ENCODE measurements at places on chromosomes 2 and 18.

- DNase-seq, result no peak
Measured at GRCh38 chr2:216692636-216693413, 2.5 kb downstream of the IGFBP5 start.

DNA sequence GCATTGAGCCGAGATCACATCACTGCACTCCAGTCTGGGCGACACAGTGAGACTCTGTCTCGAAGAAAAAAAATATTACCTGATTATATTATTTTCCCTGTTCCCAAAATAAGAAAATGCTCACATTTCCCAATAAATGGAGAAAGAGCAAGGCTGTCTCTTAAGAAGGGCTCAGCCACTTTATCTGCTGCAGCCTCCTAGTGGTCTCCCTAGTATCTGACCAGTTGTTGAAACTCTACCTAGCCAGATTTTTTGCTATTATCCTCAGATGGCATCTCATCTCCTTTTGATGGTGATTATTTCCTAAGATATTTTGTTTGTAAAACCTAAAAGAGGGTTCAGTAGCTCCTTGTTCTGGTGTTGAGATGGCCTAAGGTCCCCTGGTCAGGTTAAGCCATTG lies 114.3 kb downstream of the TPGS2 start:
- DNase-seq, result no peak

DNA sequence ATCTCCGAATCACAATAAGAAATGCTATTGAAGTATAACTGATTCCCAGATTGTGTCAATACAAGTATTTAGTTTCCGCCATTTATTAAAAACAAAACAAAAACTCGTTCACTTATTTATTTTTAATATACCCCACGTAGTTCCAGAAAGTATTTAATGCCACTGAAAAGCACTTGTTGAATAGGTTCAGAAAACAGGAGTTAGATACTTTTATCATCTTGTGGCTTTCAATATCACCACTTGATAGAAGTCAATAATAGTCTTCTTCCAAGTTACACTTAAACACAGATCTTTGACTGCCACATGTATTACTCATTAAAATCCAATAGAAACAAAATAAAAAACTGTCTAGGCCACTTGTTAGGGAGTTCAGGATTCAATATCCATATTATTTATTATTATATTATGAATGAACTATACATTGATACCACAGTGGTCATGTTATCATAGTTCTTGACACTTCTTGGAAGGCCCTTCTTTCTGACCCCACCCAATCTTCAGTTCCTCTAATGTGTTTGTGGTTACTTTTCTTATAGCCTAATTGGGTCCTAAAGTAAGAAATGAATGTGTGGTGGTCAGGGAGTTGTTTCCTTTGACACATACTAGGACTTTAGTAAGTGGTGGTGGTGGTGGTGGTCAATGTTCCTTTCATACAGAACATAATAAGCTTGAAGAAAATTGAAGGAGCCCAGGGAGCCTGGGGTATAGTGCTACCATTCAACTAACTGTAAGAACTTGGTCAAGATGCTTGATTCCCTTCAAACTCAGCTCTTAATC lies 221.3 kb upstream of the ITGA4 start:
- DNase-seq, result no peak

GRCh38 chr2:138964418-138964817 lies 184.2 kb upstream of the NXPH2 start:
- no peak for DNase-seq

GRCh38 chr2:140851258-140851981 lies 1279.4 kb downstream of the LRP1B start:
- DNase-seq, result no peak

DNA sequence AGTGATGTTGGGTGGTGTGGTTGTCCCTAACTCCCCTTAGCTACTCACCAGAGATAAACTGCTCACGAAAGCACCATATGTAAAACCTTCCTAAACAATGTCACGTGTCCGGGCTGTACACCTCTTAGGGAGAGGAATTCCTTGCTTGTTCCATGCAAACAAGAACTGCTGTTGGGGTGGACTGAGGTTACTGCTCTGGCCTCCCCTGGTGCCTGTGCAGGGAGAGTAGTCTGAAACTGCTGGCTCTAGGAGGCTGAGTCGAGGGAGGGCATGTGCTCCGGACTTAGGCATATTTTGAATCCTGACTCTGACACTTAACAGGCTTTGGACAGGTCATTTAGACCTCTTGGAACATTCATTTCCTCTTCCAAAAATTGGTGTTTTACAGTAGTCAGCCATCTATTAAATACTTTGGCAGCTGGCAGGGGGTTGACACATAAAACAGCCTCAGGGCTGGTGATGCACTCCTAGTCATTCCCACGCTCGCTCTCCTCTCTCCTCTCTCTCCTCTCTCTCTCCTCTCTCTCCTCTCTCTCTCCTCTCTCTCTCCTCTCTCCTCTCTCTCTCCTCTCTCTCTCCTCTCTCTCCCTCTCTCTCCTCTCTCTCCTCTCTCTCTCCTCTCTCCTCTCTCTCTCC lies 10.6 kb downstream of the THNSL2 start:
- no peak for DNase-seq

DNA sequence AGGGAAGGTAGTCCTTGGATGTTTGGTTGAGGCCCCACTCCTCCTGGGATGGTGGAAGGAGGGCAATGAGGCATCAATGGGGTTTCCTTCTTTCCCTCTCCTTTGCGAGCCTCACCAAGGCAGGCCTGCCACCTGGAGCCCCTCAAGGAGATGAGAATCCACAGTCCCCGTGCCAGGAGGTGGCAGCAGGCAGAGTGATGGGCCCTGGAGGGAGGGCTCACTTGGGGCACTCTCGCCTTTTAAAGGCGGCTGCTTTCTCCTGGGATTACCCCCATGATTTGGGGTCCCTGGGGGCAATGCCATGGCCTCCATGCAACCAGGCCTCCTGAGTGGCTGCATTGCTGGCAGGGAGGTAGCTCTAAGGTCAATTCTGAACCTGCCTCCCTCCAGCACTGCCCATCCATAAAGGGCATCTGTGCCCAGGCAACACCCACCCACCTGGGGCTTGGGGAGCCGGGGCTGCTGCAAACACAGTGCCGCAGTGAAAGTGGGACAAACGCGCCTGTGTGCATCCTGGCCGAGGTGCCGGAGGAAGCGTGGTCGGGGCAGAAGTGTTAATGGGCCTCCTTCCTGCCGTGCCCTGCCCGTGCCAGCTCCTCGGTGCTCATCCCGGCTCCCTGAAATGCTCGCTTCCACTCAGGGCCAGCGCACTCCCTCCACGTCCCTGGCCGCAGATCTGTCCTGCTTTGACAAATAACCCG lies 55.9 kb downstream of the ZFP36L2 start:
- peak; percentile 79 for DNase-seq

GRCh38 chr2:198698230-198698629 lies 759.5 kb downstream of the SATB2 start:
- no peak for DNase-seq

GRCh38 chr2:94874277-94874997 lies 3.2 kb downstream of the TEKT4 start:
- peak; percentile 57 for DNase-seq

GRCh38 chr2:130380096-130380934 lies 24.5 kb downstream of the PTPN18 start:
- no peak for DNase-seq

DNA sequence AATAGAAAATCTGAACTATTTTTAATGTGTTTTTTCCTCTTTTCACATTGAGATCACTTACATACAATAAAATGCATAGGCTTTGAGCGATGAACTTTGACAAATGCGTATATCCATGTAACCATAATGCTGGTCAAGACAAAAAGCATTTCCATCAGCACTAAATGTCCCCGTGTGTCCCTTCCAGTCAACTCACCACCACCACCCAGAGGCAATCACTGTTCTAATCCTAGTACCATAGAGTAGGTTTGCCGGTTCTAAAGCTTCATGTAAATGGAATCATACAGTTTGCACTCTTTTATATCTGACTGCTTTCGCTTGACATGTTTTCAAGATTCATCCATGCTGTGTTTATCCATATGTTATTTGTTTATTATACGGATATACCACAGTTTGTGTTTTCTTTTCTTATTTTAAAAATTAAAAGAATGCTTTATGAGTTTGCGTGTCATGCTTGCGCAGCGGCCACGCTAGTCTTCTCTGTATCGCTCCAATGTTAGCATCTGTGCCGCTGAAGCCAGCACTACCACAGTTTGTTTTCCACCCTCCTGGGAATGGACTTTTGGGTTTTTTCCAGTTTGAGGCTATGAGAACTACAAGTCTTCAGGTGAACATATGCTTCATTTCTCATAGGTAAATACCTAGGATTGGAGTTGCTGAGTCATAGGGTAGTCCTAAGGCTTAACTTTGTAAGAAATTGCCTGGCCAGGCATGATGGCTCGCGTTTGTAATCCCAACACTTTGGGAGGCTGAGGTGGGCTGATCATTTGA lies 197.5 kb upstream of the CHAC2 start:
- DNase-seq, result no peak

DNA sequence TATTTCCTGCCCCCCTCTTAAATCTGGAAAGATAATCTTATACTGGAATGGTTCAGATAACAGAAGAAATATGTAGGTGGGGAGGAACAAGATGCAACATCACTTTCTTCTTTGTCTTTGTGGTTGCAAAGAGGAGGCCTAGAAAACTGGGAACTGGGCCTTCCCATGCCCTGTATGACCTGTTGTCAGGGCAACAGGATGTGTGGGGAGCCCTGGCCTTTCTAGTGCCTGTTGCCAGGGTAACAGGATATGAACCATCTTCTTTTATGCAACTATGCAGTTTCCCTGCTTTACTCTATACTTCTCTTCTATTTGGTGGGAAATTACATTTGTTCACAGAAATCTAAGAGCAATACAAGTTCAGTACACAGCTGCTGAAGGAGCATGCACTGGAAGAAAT lies 79.8 kb upstream of the PDE1A start:
- no peak for DNase-seq

GRCh38 chr18:67618061-67618460 lies 101.5 kb upstream of the DSEL start:
- no peak for DNase-seq

DNA sequence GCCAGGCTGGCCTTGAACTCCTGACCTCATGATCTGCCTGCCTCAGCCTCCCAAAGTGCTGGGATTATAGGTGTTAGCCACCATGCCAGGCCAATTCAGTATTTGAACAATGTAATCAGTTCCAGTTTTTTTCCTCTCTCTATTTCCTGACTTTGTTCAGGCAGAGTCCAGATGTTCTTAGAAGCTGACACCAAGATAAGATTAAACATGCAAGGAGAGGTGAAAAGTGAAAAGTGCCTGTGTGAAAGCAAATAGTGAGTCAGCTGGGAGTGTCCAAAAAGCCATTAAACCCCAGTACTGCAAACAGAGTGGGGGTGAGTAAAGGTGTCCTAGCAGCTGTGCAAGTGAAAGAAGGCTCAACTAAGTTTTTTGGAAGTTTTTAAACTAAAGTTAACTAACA lies 231.5 kb downstream of the PTH2R start:
- no peak for DNase-seq

DNA sequence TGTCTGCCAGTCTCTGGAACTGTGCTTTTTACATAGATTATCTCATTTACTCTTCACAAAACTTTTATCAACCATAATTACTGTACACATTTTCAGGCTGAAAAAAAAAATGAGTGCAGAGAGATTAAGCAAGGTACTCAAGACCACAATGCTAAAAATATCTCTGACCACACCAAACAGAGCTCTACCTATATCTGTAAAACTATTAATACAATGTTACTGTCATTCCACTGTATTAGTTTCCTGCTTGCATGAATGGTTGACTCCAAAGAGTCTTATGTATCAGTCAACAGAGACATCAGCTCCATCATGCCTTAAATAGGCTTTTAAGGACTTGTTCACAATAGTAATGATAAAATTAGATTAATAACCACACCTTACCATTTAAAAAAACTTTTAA lies 134.7 kb upstream of the CCDC150 start:
- no peak for DNase-seq

DNA sequence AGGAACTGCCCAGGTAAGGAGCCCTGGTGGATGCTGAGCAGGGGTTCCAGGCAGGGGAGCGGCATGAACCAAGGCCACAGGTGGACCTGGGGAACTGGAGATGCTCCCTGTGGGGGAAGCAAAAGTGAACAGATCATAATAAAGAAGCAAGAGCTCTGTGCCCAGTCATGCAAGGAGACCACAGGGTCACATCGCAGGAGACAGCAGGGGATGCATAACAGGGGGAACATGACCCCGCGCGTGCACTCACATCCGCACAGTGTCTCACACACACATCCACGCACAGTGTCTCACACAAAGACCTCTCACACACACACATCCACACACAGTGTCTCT lies 473.3 kb upstream of the HS6ST1 start:
- no peak for DNase-seq

- no peak for DNase-seq
Measured at GRCh38 chr18:3121259-3121658, 98.5 kb downstream of the MYOM1 start.

GRCh38 chr2:26534098-26534864 lies 56.4 kb upstream of the OTOF start:
- DNase-seq, result no peak

DNA sequence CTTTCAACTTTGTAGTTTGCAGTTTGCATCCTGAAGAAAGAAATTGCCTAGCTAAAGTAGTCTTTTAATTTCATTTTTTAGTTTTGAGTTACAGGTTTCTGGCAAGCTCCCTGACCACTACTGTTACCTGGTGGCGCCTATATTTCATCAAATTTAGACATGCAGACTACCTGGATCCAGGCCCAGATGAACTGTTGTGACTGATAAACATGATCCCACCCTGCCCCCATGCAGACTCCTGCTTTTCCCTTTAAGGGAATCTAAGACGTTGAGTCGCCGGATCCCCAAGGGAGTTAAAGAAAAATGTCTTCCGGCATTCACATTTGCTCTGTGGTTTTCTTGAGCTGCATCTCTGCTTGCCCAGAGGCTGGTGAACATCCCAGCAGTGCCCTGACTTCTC lies 22.2 kb downstream of the METAP1D start:
- DNase-seq, result no peak

DNA sequence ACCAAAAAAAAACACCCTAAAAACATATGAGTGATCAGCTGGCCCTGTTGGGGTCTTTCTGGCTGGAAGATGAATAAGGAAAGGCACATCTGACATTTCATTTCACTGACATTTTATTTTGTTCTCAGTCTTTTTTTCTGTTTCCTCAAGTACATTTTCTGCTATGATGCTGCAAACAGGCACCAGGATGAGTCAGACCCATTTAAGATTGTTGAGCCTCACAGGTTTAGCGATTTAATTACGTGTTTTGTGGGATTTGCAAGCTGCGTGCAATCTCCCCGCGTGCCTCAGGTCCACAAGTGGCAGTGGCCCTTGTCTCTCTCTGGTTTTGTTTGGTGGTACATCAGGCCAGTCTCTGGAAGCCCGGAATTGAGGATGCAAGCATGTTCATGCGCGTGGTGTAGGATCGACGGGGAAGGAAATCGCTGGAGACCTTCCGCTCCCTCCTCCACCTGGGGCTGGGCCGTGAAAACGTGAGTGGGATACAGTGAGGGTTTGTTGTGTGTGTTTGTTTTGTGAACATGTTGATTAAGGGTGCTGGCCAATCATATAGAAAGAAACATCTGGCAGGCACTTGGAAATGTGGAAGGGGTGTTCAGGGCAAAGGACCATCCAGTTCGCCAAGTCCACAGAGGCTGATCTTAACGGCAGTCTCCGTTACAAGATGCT lies 120.2 kb upstream of the ZNF516 start:
- DNase-seq, result no peak

GRCh38 chr2:238864207-238865014 lies 16.5 kb downstream of the TWIST2 start:
- DNase-seq, result peak; percentile 86

- no peak for DNase-seq
Measured at GRCh38 chr2:147033044-147033443, 811.8 kb upstream of the ACVR2A start.
